ENCODE measurements at places on chromosomes 5 and 9.

DNA sequence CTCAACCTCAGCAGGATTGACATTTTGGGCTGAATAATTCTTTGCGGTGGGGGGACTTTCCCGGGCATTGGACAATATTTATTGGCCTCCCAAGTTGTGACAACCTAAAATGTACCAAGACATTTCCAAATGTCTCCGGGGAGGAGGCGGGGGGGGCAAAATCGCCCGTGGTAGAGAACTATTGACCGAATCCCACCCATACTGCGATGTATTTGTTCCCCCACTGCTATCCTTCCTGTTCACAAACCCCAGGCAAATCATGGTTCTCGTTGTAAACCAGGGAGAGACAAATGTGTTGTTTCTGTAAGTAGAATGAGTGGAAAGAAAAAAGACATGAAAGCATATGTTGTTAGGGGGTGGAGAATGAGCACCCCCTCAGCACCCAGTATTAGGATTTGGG is 141.9 kb downstream of the PSAT1 start:
- no peak for DNase-seq

DNA sequence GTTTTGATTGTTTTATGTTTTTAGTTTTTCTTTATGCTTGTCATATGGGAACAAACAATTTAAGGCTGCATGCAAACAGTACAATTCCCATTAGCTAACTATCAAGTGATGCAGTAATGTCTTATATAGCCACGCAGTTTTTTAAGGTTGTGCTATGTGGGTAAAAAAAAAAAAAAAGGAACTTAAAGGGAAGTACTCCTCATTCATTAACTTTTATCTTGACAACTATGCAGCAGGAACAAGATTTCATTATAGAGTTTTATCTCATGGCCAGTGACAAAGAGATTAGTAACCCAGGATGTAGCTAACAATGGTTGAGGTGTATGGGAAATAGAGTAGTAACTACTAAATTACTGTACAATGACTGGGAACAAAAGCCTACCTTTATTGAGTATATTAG is 1008.2 kb upstream of the CDH9 start:
- DNase-seq, result no peak

GRCh38 chr9:81080900-81081299 is 608.4 kb downstream of the TLE1 start:
- no peak for DNase-seq

- no peak for DNase-seq
Measured at GRCh38 chr9:136947955-136948510, 3.0 kb downstream of the C8G start.

- DNase-seq, result no peak
Measured at GRCh38 chr5:78927657-78928282, 57.3 kb downstream of the ARSB start.

DNA sequence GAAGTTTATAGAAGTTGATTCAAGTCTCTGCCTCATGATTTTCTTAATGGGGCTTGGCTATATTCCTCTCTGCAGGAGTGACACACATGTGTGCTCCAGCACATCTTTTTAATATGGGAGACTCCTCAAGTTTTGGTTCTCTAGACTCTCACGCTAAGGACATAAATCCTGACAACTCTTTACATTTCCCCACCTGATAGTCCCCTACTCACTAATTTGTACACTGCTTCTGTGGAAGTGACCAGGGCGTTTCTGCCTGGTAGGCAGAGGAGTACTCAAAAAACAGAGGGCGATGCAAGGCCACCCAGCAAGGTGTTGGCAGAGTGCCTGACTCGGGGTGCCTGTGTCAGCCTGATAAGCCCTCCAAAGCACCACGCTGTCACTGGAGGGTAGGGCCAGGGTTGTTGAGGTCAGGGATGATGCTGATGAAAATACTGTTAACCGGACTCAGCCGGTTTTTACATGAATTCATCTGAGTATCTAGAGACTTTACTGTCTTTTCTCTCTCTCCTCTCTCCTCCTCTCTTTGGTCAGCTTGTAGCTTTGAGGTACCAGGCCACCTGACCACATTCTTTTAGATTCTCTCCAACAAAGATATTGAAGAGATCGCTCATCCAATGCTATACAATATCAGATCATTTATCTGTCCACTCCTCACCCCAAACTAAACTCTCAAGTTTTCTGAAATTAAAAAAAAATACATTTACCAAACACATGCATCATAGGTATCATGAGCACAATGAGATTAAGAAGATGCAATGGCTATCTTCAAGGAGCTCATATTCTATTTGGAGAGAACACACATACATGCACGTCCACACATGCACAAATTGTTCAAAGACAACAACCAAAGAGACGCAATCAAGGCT is 205.2 kb downstream of the PIK3R1 start:
- DNase-seq, result no peak

GRCh38 chr5:126732716-126733115 is 44.2 kb upstream of the LMNB1 start:
- DNase-seq, result no peak

- no peak for DNase-seq
Measured at GRCh38 chr9:19138084-19138483, 10.8 kb upstream of the PLIN2 start.

DNA sequence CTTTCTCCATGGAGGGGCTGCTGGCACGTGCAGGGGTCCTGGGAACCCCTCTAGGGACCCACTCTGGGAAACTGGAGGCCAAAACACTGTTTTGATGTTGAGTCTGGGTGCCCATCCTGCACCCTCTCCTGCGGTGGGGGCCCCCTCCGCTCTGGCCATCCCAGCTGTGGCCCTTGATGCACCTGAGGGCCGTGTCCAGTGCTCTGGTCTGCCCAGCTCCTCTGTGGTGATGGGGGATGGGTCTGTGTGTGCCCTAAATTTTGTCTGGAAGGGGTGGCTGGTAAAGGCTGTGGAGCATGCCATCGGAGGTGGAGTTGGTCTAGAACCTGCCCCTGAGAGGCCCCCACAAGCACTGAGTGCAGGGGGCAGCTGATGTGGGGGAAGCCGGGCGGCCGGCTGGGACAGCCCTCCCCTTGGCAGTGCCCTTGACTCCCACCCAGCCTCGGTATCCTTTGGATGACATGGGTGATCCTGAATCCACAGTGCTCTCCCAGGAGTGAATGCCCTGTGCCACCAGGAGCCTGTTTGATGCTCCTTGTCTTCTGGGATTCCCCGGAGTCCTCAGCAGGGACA is 26.3 kb downstream of the AHRR start:
- no peak for DNase-seq

GRCh38 chr5:146745931-146746577 is 132.5 kb downstream of the PPP2R2B start:
- no peak for DNase-seq

GRCh38 chr9:129998491-129999140 is 44.4 kb downstream of the FNBP1 start:
- DNase-seq, result peak; percentile 12

DNA sequence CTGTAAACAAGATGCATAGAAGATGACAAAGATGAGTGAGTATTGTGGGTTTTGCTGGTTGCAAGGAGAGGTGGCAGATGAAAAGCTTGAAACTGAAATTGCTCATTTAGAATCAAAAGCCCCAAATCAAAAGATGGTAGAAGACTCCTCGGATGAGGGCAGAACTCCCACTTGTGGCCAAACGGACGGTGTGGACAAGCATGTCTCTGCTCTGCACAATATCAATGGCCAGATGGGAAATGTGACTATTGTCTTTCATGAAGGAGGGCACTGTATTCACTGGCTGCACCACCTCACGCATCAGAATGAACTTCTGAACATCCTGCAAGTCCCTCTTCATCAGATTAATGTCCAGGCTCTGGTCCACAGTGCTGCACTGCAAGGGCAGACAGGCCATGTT is 541.7 kb downstream of the MTRR start:
- DNase-seq, result no peak

- no peak for DNase-seq
Measured at GRCh38 chr9:130043654-130044623, 950 bp upstream of the FNBP1 start.

DNA sequence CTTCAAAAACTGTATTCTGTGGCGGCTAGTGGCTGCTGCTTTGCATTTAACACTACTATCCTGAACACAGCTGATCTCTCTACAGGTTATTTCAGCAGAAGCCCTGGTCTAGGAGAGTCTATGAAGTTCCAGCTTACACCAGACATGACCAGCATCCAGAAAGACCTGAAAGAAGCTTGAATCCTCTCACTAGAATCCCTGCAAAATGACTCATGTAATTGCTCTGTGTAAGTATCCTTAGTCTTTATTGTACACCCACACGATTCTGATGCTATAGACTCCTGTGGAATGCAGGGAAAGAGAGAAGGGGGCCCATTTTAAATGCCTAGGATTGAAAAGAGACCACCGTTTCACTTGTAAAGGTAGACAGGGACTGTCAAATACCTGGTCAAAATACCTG is 859 bp upstream of the GRIA1 start:
- DNase-seq, result no peak

GRCh38 chr9:105886136-105886535 is 191.8 kb downstream of the TMEM38B start:
- DNase-seq, result no peak

- DNase-seq, result no peak
Measured at GRCh38 chr9:109889456-109889855, 109.5 kb downstream of the PALM2AKAP2 start.

DNA sequence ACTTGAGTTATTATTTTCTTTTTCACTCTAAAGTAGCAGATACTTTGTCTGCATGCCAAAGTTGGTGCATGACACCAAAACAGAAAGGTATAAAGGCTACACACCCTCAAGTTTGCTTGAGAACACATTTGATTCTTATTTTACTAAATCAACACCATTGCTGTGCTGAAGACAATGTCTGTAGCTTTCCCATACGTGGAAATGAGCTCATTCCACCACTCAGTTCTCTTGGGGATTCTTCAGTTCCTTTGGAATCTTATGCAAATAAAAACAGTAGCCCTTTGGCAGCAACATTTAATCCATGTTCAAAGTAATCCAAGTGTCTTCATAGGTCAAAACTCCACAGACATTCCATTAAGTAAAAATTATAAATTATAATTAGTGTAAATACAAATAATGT is 264.9 kb downstream of the TLE1 start:
- no peak for DNase-seq

DNA sequence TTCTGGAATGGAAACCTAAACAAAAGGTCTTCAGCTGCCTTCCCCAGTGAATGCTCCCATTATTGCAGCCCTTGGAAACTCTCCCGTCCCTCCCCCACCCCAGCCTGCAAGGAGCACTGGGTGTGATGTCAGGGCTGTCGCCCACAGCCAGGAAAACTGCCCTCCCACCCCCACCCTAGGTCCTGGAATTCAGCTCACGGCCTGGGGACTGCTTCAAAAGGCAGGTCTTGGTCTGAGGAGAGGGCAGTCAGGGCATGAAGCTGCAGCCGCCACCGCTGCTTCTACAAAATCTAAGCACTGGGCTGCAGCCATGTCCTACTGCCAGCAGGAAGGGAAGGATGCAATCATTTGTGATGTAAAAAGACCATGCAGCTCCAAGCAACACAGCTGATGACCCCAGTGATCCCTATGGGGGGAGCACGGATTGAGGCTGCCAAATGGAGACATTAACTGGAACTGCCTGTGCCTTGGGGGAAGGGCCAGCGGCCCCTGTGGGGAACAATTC is 11.4 kb downstream of the GRHPR start:
- no peak for DNase-seq

GRCh38 chr5:115584501-115584900 is 17.8 kb downstream of the TICAM2 start:
- DNase-seq, result no peak

- DNase-seq, result no peak
Measured at GRCh38 chr9:26043431-26043830, 365.2 kb upstream of the TUSC1 start.

DNA sequence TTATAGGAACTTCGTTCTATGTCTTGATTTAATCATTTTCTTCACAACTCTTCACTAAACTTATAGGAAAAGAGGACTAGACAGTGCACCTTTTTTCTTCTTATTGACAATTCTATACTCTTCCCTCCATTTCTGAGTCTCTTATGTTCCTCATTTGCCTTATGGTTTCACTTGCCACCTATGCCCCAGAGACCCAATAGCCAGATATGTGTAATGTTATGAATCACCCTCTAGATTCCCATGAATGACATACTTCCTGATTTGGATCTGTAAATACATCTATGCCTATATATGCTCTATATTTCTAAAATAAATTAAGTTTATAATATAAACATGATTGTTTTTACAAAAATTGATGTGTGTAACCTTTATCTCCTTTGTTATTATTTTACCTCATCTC is 514.1 kb upstream of the MEF2C start:
- no peak for DNase-seq

DNA sequence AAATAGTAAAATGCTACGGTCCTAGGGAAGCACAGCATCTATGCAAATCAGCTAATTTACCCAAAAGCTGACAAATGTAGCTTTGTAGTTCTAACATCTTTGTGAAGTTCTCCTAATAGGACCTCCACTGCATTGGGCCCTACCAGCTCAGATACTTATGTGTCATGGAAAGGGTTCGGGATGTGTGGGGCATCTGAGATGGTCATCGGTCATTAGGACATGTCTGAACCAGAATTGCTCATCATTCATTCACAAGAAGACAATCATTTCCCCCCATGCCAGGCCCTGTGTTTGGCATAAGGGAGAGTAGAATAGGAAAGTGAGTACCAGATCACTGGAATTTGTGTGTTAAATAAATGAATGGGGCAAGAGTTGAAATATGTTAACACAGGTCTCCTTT is 35.7 kb downstream of the PWWP2A start:
- DNase-seq, result no peak

DNA sequence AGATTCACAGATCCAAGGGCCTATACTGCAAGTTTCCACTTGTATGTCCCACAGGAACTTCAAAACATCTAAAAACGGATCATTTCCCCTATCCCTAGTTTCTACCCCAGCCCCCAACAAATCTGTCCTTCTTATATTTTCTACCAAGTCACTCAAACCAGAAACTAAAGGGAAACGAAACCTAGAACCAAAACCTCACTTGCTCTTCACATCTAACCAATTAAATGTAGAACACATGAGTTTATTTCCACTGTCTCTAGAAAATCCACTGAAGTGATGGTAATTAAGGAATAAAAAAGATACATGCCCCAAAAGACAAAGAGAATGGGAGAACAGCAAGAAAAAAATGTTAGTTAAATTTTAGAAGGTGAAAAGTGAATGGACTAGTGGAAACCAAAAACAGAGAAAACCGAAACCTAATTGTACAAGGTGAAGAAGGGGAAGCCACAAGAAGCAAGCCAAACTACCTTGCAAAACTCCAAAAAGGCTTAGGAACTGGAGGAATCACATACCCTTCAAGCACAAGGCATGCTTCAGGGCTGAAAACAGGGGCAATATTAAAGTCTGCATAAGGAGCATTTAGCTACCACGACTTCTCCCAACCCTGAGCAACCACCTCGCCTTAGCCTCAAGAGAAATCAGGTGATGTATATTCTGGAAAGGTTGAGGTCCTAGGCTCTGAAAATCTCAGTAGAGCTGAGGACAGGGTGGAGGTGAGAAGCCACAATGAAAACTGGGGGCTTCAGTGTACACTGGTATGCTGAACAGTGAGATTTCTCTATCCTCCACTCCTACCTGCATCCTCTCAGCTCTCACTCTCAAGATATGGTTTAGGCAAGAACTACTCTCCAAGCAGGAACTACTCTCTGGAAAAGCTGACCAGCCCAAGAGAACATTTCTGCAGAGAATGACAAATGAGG is 11.1 kb downstream of the SMU1 start:
- DNase-seq, result no peak

GRCh38 chr5:81371354-81371876 is 22.5 kb downstream of the ACOT12 start:
- no peak for DNase-seq
